Mesenteric fat pad (tissue), 1 donor: ENCODE measurements at places on chromosomes 2 and 18.
A peak's percentile ranks its signal among the peaks of the same experiment; 100 is the strongest.

DNA sequence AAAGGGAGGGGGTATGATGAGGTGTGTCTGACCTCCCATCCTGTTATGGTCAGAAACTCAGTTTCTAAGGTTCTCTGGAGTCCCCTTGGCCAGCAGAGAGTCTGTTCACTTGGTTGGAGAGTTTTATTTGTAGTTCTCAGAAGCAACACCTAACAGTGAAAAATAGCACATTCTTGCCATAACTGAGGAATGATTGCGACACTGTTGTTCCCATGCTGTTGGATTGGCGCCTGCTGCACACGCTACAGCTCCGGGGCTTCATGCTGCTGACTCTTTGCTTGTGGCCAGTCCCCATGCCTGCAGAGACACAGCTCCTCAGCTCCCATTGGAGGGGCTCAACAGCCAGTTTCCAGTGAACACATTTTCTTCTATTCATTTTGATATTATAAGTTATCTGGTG is 42.1 kb downstream of the TPGS2 start:
- DNase-seq, result no peak

- no peak for DNase-seq
Measured at GRCh38 chr2:220767591-220768255, 804.4 kb downstream of the EPHA4 start.

DNA sequence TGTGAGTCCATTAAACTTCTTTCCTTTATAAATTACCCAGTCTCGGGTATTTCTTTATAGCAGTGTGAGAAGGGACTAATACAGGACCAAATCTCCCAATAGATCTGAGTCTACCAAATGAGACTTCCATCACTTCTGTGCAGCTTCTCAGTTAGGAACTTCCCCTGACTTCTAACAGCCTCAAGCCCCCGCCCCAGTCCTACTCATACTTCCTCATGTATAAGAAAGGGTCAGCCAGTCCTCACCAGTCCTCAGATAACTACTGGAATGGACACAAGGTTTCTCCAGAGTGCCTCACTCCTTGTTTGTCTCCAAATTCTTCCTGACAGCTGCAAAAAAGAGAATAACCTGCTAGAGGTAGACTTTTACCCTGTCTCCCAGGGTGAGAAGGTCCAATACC is 19.5 kb downstream of the TTC32 start:
- DNase-seq, result peak; percentile 49

GRCh38 chr2:231800493-231801091 is 14.3 kb downstream of the COPS7B start:
- no peak for DNase-seq

- no peak for DNase-seq
Measured at GRCh38 chr2:125004106-125004800, 979.2 kb downstream of the CNTNAP5 start.

DNA sequence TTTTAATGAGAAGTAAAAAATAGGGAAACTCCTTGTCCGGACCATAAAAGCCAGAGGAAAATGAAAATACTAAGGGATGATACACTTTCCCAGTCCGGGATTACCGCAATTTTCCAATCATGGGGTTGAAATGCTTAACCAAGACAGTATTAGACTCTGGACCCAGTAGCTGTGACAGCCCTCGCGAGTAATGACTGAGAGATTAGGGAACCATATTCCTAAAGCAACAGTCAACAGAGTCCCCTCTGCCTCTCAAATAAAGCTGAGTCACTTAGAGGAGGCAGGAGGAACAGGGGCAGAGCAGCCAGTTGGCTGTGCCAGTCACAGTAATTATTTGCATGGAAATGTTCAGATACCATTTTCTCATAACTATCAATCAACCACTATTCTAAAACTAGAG is 34.8 kb downstream of the GPATCH11 start:
- no peak for DNase-seq

- DNase-seq, result no peak
Measured at GRCh38 chr2:8022908-8023640, 658.8 kb upstream of the ID2 start.

DNA sequence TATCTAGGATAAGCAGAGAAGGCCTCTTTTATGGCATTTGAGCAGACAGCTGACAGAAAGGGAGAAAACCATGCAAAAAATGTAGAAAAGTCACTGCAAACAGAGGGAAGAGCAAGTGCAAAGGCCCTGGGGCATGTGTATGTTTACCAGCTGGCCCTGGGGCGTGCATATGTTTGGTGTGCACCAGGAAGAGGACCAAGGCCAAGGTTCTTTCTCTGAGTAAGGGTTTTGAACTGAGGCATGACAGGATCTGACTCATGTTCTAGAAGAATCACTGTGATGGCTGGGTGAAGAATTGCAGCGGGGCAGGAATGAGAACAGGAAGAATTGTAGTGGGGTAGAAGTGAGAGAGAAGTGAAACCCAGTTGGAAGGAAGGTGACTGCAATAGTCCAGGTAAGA is 69.6 kb downstream of the STEAP3 start:
- no peak for DNase-seq

DNA sequence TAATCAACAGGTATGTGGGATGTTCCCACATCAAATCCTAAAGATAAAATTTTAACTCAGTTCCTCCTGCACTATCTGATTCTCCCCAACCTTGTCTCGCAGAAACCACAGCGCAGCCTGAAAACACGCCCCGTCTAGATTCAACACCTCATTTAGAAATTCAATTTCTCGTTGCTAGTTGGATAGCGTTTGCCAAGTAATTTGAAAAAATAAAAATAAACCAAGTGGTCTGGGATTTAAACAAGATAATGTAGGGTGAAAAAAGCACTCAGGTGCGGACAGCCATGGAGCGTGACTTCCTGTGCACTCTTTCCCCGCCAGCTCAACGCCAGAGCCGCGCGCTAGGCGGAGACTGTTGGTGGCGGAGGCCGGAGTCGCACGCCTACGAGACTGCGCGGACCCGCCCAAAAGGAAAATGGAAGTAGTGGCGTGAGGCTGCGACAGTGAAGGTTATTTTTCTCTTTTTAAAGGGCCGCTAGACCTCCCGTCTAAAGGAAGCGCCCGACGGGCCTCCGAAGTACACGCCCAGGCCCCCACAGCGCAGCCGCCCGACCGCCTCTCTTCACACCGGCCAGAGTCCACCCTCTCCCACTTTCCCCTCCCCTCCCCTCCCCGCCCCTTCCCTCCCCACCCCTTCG is 615 bp upstream of the CCNT2 start:
- DNase-seq, result no peak

DNA sequence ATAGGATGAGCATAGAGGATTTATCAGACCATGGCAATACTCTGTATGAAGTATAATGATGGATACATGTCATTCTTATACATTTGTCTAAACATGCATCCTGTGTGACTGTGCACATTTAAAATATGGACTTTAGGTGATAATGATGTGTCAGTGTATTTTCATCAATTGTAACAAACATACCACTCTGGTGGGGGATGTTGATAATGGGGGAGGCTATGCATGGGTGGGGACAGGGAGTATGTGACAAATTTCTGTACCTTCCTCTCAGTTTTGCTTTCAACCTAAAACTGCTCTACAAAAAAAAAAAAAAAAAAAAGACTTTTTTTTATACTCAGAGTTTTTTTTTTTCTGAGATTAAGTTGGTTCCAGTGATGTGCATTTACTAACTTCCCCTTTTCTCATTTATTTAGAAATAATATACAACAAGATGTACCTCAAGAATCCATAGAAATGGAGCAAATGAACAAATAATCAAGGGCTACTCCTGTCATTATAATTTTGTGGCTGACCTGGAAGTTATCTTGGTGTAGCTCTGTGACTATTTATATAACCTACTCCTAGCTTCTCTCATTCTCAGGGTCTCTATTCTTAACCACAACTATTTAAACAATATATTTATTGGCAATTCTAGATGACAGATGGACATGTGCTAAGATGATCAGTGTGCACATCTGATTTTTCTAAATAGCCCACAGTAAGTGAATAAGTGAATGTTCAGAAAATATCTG is 108.9 kb upstream of the ITGA4 start:
- no peak for DNase-seq

- no peak for DNase-seq
Measured at GRCh38 chr2:136741471-136741870, 23.9 kb upstream of the THSD7B start.

DNA sequence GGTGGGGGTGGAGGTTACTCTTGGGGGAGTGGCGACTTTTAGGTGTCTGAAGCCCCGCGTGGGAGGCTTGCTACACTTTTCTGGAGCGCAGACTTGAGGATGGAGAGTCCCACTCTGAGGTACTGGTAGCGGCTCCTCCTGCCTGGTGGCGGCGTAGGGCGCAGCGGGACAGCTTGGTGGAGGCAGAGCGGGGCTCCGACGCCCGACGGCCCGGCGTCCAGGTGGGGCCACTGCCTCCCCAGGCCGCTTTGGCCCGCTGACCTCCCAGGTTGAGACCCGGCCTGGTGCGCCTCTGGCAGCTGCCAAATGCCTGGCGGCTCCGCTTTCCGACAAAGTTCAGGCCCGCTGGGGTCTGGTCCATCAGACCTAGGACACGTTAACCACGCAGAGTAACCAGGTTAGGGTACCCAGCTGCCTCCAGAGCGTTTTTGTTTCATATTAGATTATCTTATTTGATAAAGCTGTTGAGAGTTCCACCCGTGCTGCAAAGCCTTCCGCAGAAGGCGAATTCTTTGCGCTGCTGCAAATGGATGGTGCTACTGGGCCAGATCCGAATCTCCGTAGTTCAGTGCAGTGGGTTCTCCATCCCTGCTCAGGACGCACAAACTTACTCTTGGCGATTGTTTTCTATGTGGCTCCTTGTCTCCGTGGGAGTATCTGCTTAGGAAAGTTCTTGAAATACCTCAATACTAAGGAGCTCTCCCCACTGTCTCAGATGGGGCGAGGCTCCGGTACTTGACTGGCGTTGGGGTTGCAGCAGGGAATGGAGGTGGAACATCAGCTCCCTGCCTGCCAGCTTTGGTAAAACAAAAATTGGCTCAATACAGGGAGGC is 405.9 kb downstream of the XIRP2 start:
- DNase-seq, result no peak

- no peak for DNase-seq
Measured at GRCh38 chr2:155747531-155747930, 585.0 kb downstream of the NR4A2 start.

GRCh38 chr2:175579646-175580045 is 398.1 kb upstream of the ATP5MC3 start:
- no peak for DNase-seq

GRCh38 chr2:108833219-108833618 is 46.6 kb downstream of the CCDC138 start:
- DNase-seq, result no peak

DNA sequence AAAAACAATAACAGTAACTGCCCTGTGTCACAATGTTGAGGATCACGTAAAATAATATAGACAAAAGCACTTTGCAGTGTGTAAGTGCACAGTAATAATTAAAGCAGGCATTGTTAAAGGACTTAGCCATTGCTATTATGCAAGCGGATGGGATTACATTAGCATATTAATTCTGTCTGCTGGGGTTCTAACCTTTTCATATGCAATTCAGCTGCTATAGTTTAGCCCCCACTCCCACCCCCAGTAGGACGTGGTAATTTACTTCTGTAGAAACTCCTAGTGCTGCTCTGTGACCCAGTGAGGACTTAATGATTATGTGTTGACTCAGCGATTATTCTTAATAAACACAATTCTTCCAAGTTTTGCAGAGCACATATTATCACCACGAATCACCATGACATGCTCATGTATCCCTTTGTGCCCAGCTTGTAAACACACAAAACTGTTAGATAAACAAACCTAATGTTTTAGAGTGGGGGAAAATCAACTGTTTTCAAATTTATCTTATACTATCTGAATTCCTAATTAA is 5.1 kb upstream of the ADAM23 start:
- DNase-seq, result no peak

GRCh38 chr2:46460241-46460921 is 19.0 kb upstream of the TMEM247 start:
- DNase-seq, result no peak

DNA sequence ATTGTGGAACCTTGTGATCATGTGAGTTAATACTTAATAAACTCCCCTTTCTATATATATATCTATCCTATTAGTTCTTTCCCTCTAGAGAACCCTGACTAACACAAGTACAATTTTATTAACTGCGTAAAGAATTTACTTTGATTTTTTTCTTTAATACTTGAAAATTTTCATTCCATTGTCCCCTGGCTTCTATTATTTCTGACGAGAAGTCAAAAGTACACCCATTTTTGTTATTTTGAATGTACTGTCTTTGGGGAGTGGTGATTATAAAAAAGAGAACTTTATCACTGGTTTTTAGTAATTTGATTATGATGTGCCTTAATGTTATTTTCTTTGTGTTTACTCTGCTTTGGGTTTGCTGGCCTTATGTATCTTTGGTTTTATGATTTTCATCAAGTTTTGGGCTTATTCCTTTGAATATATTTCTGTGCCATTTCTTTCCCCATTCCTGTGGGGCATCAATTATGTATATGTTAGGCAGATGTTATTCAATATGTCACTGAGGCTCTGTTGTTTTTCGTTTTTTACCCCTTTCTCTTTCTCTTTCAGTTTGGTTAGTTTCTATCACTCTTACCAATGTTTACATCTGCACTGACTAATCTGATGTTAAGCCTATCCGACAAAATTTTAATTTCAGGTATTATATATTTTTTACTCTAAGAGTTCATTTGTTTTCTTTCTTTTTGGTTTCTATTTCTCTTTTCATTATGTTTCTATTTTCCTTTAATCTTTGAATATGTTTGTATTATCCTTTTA is 271.4 kb downstream of the CAMKMT start:
- no peak for DNase-seq

DNA sequence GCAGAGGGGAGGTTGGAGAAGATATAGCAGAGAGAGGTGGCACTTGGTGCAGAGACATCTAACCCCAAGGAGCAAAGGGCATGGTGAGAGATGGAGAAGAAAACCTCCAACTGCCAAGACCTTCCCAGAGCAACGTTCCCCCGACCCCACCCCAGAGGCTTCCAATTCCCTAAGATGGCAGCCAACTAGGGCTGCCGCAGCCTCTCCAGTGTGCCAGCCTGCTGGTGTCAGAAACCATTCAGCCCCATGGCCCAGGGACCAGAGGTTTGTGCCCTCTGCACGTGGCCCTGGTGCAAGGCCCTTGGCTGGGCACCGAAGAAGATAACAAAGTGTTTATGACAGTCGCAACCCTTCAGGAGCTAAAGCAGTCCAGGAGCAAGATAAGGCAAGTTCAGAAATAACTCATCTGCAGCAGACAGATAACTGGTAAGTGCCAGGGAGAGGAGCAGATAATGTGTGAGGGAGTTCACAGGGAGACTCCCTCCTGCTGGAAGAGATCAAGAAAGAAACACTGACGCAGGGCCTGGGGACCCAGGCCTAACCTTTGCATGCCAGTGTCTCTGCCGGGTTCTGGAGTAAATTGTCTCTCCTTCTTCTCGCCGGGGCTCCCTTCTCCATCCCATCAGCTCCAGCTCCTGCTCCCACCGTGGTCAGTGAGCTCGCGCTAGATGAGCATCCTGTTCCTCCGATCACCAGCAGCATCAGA is 66.1 kb upstream of the ID2 start:
- DNase-seq, result peak; percentile 77

DNA sequence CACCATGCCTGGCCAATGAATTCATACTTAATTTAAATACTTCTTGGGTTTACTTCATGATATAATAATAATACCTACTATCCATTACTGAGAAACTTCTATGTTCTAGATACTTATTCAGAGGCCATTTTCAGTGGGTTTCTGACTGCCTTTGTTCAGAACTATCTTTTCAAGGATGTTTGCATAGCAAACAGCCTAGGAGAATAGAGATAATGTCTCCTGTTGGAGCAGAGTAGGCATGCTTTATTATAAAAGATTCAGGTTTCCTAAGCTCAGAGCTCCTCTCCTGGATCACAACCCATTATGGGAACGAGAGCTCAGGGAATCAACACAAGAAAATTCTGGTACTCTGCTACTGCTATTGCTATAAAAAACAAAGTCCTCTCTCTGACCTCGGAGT is 11.1 kb downstream of the FASTKD1 start:
- no peak for DNase-seq

GRCh38 chr2:42138163-42139015 is 30.8 kb upstream of the EML4 start:
- DNase-seq, result no peak

- no peak for DNase-seq
Measured at GRCh38 chr2:215937190-215937589, 76.2 kb downstream of the MREG start.
